ENCODE measurements at places on chromosomes 5 and 9. TPM values are rescaled to one million over a fixed set of nuclear protein-coding genes. Genes with fewer than 3 reads are reported as not detected.

- ATAC-seq = no peak
- H3K27me3 ChIP-seq = no peaks in the 10 kb centered on the region
- H3K4me3 ChIP-seq = no peak overlapping the region
- no peaks in the 10 kb centered on the region for H3K36me3 ChIP-seq
These were observed 7.2 kb downstream of the HMGCS1 start for GRCh38 chr5:43305948-43306565.

GRCh38 chr5:149609640-149610219 is 28.4 kb downstream of the ARHGEF37 start:
- H3K27ac ChIP-seq = no peak overlapping the region
- no peak for ATAC-seq
- peaks cover 17% of the 10 kb centered on the region for H3K4me1 ChIP-seq
- no peaks in the 10 kb centered on the region for H3K27me3 ChIP-seq

The ZNF883 gene
- 1.2 TPM for total RNA-seq

DNA sequence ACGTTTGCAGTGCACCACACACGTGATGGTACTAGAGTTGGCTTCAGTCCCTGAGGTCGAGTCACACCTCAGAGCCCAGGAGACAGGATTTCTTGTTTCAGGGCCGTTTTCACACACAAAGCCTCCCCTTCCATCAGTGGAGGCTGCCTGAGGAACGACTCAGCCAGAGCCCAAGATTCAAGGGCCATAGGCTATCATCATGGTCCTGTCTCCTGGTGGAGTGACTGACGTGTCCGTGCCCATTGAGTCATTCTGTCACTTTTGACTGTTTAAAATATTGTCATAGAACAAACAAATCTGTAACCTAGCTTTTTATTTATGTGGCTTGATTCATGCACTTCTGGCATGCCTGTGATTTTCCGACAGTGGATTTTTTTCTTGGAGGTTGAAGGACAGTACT is 28.3 kb downstream of the CAMK2A start:
- peaks cover 14% of the 10 kb centered on the region for H3K4me1 ChIP-seq
- no peak overlapping the region for H3K4me3 ChIP-seq
- H3K27ac ChIP-seq = no peak overlapping the region
- ATAC-seq = no peak
- no peaks in the 10 kb centered on the region for H3K36me3 ChIP-seq

DNA sequence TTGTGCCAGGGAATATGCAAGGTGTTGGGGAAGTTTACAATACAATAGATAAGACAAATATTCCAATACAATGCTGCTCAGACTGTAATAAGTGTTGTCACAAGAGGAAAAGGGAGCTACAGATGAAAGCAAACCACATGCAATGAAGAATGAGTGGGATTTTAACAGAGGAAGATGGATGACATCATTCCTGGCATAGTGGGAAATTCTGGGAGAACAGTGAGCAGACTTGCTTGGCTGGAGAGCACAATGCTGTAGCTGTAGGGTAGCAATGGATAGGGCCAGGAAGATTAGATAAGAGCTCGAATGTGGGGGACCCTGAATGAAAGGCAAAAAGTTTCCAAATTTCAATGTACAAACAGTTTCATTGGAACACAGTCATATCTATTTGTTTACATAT is 9.5 kb upstream of the DPYSL3 start:
- no peaks in the 10 kb centered on the region for H3K27me3 ChIP-seq
- H3K36me3 ChIP-seq = no peaks in the 10 kb centered on the region
- no peak overlapping the region for H3K27ac ChIP-seq
- no peaks in the 10 kb centered on the region for H3K4me1 ChIP-seq
- ATAC-seq = no peak

DNA sequence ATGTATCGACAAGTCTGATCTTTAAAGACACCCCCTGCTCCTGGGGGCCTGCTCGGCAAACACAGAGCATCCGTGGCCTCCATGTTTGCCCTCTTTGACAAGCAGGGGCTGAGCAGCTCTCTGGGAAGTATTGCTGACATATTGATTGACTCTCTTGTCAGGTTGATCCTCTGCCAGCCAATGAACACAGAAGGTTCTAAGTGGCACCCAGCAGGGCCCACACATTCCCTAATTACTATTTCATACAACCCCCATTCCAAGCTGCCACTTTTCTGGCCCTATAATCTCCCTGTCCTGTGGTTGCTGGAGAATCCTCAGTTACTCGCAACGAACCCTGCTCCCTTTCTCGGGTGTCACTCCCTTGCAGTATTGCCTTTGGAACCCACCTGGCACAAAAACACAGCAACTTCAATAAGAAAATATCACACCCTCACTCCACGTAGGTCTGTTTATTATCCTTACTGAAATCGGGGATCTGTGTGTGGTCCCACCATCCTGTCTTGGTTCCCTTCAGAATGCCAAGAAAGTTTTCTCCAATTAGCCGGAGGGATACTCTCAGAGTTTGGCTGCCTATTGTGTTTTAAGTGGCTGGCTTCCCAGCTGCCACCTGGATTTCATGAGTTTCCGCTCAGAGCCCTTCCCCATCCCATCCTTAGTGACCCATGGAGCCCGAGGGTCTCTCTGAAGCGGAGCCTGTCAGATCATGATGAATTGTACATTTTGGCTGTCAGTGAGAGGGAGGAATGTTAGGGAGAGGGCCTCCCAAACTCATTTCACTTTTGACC is 249.0 kb upstream of the WWC1 start:
- H3K4me3 ChIP-seq = no peak overlapping the region
- H3K36me3 ChIP-seq = no peaks in the 10 kb centered on the region
- H3K27ac ChIP-seq = no peak overlapping the region
- H3K4me1 ChIP-seq = peaks cover 5% of the 10 kb centered on the region

The FRMD3 gene
- total RNA-seq = 9.7 TPM

DNA sequence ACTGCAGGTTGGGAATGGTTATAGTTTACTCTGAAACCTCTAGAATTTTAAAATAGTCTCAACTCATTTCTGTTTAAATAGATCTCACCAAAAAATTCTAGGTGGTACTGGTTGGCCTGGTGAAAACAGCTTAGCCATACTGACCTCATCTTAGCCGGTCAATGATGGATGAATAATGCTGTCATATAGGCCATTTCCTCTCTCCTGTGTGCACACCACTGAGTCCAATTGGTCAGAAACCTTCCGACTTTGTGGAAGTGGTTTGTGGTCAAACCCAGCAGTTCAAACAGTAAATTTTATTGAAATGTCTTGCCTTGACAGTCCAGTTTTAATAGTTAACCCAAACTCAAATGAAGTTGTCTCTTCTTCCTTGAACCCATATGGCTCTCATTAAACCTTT is 98.6 kb downstream of the GIN1 start:
- H3K36me3 ChIP-seq = no peaks in the 10 kb centered on the region
- no peaks in the 10 kb centered on the region for H3K27me3 ChIP-seq
- no peak overlapping the region for H3K4me3 ChIP-seq
- no peak overlapping the region for H3K27ac ChIP-seq

DNA sequence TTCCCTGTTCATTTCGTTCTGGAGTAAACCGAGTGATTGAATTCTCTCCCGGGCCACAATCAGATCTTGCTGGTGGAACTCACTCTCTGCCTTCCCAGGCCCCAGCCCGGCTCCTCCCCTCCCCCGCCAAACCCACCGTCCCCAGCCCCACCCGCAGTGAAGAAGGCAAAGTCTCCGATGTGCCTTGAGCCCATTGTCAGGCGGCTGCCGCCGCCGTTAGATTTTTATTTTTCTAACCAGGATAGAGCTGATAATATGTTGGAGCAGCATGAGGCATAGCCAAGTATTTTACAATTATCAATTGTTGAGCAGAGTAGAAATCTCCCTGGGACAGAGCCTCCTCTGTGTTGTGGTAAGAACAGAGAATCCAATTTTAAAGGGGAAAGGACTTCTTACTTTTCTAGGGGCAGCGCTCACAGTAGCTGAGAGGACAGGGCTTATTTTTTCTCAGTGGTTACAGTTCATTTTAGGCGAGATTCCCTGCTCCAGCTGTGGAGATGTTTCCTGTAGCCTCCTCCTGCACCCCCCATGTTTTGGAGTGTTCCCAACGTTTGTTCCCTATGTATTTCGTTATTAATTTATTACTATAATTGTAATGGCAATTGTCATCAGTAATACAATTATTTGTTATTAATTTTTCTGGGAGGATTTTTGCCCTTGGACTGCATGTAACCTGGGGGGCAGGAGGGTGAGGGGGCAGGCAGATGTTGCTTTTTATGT is 1.3 kb downstream of the PSAT1 start:
- peaks cover 13% of the 10 kb centered on the region for H3K4me1 ChIP-seq
- no peaks in the 10 kb centered on the region for H3K27me3 ChIP-seq
- H3K27ac ChIP-seq = peak overlapping the region; percentile 81
- ATAC-seq = no peak

The COL27A1 gene
- total RNA-seq = 2.5 TPM

DNA sequence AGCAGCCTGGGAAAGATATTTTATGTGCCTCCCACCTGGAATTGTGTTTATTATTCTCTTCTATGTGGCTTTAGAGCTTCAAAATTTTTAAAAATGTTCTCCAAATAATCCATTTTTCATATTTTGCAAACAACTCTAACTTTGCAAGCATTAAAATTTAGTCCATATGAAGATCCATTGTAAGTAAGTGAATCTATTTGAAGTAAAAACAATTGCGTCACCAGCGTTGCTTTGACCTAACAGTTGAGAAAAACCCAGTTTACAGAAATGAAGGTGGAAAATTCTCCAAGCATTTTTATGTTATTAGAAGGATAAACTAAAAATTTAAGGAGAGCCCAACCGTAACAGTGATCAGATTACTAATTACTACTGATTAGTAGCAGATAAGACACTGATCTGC is 38.9 kb upstream of the TLX3 start:
- H3K4me3 ChIP-seq = no peak overlapping the region
- H3K4me1 ChIP-seq = no peaks in the 10 kb centered on the region
- no peak for ATAC-seq
- H3K27me3 ChIP-seq = no peaks in the 10 kb centered on the region
- H3K36me3 ChIP-seq = no peaks in the 10 kb centered on the region

DNA sequence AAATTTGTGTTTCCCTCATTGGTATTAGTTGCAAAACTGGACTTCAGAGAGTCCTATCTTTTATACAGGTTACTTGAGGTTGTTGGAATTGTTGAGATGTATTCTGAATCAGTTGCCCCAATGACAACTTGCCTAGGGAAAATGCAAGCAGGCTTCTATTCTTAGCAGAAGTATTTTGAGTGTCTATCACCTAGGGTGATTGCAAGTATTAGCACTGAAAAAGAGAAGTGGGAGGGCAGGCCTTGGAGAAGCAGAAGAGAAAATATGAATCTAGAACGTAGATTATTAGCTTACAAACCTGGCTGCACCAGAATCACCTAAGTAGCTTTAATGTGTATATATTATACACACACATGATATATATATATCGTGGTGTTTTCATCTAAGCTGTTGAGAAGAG is 43.2 kb downstream of the ADAMTS12 start:
- no peaks in the 10 kb centered on the region for H3K4me1 ChIP-seq
- H3K4me3 ChIP-seq = no peak overlapping the region
- H3K36me3 ChIP-seq = no peaks in the 10 kb centered on the region
- no peak for ATAC-seq

The ANKRD18A gene
- not detected for total RNA-seq

DNA sequence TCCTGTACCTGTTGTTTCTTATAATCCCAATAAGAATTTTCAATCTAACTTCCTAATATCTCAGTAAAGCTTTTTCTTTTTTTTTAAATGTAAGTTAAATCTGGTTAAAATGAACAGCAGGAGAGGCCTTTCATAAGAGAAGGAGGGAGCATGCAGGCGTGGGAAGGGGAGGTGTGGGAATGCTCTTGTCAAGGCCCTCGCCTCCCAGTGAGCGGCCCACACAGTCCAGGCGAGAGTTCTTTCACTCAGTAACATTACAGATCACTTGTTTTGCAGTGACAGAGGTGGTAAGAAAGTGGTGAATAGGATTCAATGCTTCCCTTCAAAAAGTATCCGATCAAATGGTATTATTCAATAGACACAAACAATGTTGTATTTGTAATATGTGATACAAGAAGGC is 125.0 kb downstream of the EPB41L4A start:
- H3K4me3 ChIP-seq = no peak overlapping the region
- H3K27ac ChIP-seq = no peak overlapping the region
- H3K27me3 ChIP-seq = no peaks in the 10 kb centered on the region
- no peaks in the 10 kb centered on the region for H3K36me3 ChIP-seq

DNA sequence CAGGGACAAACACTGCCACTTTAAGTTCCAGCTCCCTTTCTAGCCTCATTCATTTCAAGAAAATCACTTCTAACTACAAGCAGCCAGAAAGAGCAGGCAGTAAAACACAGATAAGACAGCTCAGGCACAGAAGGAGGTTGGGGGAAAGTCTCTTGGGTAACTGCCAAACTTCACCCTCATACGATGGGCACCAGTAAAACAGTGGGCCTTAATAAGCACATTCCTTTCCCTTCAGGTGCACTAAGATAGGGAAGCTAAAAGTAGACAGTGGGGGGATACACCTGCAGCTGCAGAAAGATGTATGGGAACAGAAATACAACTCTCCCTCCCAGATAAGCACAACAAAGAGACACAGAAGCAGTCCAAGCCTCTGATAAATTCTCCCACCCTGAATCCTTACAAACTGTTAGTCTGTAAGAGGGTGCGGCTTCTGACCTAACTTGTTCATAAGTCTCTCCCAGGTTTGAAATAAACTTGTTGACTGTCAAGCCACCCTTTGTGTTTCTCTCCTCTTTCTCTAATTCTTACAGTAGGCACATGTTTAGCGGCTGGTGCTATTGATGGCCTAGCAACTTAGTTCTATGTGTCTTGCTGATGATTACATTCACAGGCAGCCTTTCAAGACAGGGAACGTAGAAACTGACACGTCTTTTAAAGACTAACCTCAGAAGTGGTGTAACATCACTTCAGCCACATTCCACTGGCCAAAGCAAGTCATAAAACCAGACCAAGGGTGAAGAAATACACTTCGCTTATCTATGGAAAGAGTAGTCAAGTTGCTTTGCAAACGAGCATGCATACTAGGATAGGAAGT is 6.8 kb upstream of the CKS2 start:
- H3K27me3 ChIP-seq = no peaks in the 10 kb centered on the region
- no peak overlapping the region for H3K27ac ChIP-seq
- H3K4me1 ChIP-seq = no peaks in the 10 kb centered on the region
- peaks cover 9% of the 10 kb centered on the region for H3K36me3 ChIP-seq
- no peak overlapping the region for H3K4me3 ChIP-seq

DNA sequence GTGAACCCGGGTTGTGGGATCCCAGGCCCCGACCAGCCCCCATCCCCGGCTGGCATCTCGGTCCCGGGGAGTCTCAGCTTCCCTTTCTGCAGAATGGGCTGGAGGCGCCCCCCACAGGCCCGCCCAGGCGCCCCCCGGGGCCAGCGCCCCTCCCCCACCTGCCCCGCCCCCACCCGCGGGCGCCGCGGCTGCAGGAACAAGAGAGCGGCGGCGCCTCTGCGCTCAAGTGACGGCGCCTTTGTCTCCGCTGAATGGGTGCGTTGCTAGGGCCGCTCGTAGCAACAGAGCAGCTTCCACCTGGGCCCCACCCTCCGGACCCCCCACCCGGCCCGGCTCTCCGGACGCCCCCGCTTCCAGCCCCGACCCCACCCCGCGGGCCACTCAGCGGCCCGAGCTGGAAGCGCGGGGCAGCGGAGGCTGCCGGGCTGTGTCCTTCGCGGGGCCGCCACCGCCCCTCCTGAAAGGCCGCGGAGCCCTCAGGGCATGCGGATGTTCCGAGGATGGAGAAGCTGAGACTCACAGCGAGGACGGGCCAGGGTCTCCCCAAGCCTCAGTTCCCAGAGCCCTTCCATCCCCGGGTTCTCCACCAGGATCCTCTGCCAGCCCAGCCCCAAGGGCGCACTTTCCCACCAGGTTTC is 27.5 kb downstream of the ADGRD2 start:
- H3K27me3 ChIP-seq = peaks cover 88% of the 10 kb centered on the region
- peak overlapping the region; percentile 36 for H3K4me3 ChIP-seq
- H3K4me1 ChIP-seq = no peaks in the 10 kb centered on the region
- no peak for ATAC-seq
- no peak overlapping the region for H3K27ac ChIP-seq
